ENCODE measurements at places on chromosomes 5 and 9. TPM values are rescaled to one million over a fixed set of nuclear protein-coding genes. Genes with fewer than 3 reads are reported as not detected.

FOXD4L6 gene
- not detected for total RNA-seq

SPINK13 gene
- total RNA-seq, result not detected

ADAMTS12 gene
- 10.1 TPM for total RNA-seq

GAPVD1 gene
- total RNA-seq, result 36.3 TPM

C5orf46 gene
- not detected for total RNA-seq

CKMT2 gene
- not detected for total RNA-seq

ADAMTS13 gene
- 2.1 TPM for total RNA-seq

RRAGA gene
- total RNA-seq, result 53.1 TPM

STPG3 gene
- total RNA-seq, result not detected

SPINK7 gene
- not detected for total RNA-seq

FAM221B gene
- total RNA-seq, result not detected

ORM2 gene
- not detected for total RNA-seq

ZCCHC7 gene
- total RNA-seq, result 15.3 TPM

CDC20B gene
- total RNA-seq, result not detected

FAM81B gene
- total RNA-seq, result not detected

ZCCHC10 gene
- total RNA-seq, result 9.5 TPM

INSL4 gene
- not detected for total RNA-seq

MPDZ gene
- 29.2 TPM for total RNA-seq

OR1J2 gene
- total RNA-seq, result not detected

POC5 gene
- 14.5 TPM for total RNA-seq

IL13 gene
- not detected for total RNA-seq

OR1Q1 gene
- not detected for total RNA-seq

Measured in GM23248 (cell line).